Omental fat pad (tissue), 4 donors: ENCODE measurements at places on chromosomes 1 and 21. TPM values are rescaled to one million over a fixed set of nuclear protein-coding genes. Genes with fewer than 3 reads are reported as not detected.

DNA sequence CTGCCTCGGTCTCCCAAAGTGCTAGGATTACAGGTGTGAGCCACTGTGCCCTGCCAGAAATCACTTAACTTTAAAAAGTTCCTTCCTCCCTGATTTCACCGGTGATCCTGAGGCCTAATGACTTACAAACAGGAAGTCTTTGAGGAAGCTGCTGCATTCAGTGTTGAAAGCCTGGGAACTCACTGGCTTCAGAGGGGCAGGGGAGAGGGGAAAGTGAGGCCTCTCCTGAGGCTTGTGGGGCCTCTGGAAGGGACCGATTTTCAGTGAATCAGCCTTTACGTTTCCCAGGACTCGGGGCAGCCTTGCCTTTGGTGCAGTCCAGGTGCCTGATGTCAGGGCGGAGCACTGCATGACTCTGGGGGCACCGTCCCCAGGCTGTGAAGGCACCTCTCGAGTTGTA lies 30.1 kb upstream of the ARHGEF10L start:
- no peak for DNase-seq

DNA sequence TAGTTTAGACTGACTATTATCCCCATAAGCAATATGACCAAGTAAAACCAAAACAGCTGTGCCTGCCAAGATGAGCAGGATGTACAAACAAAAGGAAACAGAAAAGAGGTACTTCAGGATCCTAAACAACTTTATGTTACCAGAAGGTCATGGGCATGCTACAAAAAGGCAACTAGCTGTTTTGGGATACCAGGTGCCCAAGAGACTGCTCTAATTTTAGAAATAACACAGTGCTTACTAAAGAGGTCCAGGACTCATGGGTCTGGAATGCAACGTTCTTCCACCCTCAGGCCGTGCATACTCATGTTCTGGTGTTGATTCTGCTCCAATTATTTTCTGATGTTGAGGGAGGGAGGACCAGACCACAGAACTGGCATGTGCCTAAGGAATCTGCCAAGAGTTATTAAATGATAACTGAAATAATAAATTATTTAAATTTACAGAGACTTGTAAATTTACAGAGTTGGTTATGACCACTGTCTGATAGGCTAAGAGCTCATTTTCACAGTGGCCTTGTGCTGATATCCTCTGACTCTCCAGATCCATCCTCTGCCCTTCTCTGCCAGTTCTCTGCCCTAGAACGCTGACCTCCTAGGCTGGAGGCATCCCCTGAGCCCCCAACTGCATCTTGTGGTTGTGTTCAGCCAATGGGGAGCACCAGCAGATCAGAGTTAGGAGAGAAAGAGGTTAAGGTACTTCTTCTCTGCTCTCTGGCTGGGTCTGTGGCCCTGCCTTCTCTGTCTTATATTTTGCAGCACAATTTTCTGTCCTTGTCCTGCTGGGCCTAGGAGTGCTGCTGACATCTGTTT lies 37.7 kb upstream of the BCL10 start:
- DNase-seq, result no peak

DNA sequence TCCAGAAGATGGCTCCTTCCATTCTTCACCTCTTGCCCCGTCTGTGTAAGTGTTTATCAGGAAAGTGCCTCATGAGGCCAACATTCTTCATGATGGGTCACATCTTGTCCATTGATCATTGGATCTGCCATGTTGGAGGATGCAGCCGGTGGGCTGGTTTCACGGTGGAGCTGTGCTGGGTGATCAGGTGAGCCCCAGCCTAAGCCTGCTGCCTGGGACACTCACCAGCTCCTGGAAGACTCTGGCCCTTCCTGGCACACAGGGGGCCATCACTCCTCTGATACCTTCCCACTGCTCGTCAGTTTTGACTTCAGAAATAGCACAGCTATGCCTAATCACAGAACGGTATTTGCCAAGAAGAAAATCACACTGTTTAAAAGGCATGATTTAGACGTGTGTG lies 38.3 kb downstream of the UBASH3A start:
- DNase-seq, result no peak

ITGB2 gene
- total RNA-seq, result 581 TPM

GRCh38 chr1:17764591-17764990 lies 9.5 kb downstream of the ACTL8 start:
- DNase-seq, result no peak

SLC45A1 gene
- 4.1 TPM for total RNA-seq
